ENCODE measurements at places on chromosomes 16 and 17.

GRCh38 chr17:75059369-75060345 is 12.6 kb downstream of the KCTD2 start:
- H3K4me3 ChIP-seq, result no peak overlapping the region
- no peaks in the 10 kb centered on the region for H3K4me1 ChIP-seq
- peaks cover 66% of the 10 kb centered on the region for H3K36me3 ChIP-seq
- DNase-seq, result no peak
- H3K27ac ChIP-seq, result no peak overlapping the region

DNA sequence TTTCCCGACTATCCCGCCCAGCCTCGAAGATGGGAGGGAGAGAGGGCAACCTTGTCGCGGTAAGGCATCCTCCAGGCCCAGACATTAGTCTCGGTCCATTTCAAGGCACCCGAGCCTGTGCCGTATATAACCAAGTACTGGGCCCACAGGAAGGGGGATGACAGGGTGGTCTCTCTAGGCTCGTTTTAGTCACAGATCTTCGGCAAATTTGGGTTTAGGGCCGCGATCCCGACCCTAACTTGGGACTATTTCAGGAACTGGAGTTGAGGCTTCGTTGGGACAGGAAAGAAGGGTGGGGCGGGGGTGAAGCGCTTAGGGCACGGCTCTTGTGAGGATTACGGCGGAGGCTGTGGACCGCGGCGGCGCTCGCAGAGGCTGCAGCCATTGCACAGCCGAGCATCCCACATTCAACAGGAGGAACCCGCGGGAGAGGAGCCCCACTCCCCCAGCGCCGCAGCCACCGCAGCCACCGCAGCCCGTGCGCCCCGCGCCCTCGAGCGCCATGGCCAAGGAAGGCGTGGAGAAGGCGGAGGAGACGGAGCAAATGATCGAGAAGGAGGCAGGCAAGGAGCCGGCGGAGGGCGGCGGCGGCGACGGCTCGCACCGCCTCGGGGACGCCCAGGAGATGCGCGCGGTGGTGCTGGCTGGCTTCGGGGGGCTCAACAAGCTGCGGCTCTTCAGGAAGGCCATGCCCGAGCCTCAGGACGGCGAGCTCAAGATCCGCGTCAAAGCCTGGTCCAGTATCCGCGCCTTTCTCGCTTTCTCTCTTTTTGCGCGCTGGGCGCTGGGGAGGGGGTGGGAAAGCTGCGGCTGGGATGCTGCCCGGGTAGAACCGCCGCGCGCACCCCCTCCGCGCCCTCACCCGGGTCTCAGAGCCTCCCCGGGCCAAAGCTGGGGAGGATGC is at the start of gene VAT1L:
Gene VAT1L, plus strand, starts transcription at position 384 of the 904 bp plus-strand sequence. Its CDS starts 119 bp downstream, at position 503.
- H3K4me3 ChIP-seq, result peak within 1 kb of the TSS; percentile 77
- H3K36me3 ChIP-seq, result no peaks in the 10 kb centered on the region
- peaks cover 14% of the 10 kb centered on the region for H3K4me1 ChIP-seq
- DNase-seq, result no peak

DNA sequence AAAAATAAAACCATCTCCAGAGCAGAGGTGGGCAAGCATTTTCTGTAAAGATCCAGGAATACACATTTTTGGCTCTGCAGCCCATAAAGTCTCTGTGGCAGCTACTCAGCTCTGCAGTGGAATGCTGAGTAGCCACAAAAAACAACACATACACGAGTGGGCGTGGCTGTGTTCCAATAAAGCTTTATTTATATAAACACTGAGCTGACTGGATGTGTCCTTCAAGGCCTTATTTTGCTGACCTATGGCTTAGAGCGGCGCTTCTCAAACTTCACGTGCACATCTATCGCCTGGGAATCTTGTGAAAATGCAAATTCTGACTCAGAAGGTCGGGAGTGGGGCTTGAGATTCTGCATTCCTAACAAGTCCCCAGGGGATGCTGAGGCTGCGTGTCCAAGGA is 39.7 kb downstream of the XYLT1 start:
- no peak overlapping the region for H3K4me3 ChIP-seq
- H3K27me3 ChIP-seq, result no peaks in the 10 kb centered on the region
- no peak overlapping the region for H3K27ac ChIP-seq

- H3K27me3 ChIP-seq, result peaks cover 59% of the 10 kb centered on the region
- no peak overlapping the region for H3K27ac ChIP-seq
- H3K4me1 ChIP-seq, result peaks cover 15% of the 10 kb centered on the region
- no peak for DNase-seq
- H3K4me3 ChIP-seq, result no peak overlapping the region
- H3K36me3 ChIP-seq, result no peaks in the 10 kb centered on the region
Observed at GRCh38 chr17:50209133-50209471, 7.7 kb upstream of the COL1A1 start.

GRCh38 chr16:55264949-55265348 is 59.1 kb upstream of the IRX6 start:
- H3K36me3 ChIP-seq, result no peaks in the 10 kb centered on the region
- no peaks in the 10 kb centered on the region for H3K27me3 ChIP-seq
- H3K27ac ChIP-seq, result no peak overlapping the region
- H3K4me1 ChIP-seq, result no peaks in the 10 kb centered on the region
- H3K4me3 ChIP-seq, result no peak overlapping the region
- DNase-seq, result no peak

DNA sequence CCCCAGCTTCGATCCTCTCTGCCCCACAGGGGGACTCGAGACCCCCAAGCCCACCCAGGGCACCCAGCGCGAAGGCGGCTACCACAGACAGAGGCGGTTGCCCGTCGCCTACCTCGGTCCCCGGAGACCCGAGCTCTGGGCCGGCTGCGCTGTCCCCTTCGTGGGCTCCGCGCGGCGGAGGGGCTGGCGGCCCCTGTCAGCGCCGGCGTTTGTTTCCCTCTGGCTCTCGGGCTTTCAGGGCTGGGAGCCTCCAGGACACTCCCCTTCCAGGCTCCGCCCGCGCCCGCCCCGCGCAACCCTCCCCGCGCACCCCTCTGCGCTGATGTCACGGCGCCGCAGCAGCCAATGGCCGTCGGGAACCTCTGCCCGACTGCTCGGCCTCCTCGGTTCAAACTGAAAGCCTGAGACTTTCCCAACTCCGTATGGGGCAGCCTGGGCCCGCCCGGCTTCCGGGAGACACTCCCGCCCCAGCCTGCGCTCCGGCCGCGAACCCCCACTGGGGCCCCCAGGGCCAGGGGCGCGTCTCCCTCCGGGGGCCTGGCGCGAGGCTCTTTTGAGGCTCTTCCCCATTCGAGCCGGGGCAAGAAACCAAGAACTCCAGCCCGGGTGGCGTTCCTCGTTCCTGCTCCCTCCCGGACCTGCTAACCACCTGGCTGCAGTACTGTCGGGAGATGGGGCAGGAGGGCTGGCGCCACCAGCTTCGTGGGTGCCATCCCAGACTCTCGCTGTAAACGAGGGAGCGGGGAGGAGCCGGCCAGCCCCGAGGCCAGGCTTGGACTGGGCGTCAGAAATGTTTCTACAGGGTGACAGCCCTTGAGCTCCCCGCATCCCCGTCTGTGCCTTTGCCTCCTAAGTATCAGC is at the start of gene CDC42EP4:
Gene CDC42EP4, minus strand, starts transcription at position 221 of the 861 bp plus-strand sequence. CDS start 25,501 bp downstream, outside the sequence.
- no peak within 1 kb of the TSS for H3K27ac ChIP-seq
- H3K4me3 ChIP-seq, result peak within 1 kb of the TSS; percentile 84
- peak; percentile 76 for DNase-seq
- no peaks in the 10 kb centered on the region for H3K36me3 ChIP-seq
- peaks cover 19% of the 10 kb centered on the region for H3K4me1 ChIP-seq

- DNase-seq, result no peak
- no peak overlapping the region for H3K27ac ChIP-seq
- no peaks in the 10 kb centered on the region for H3K36me3 ChIP-seq
- no peak overlapping the region for H3K4me3 ChIP-seq
- no peaks in the 10 kb centered on the region for H3K27me3 ChIP-seq
- peaks cover 7% of the 10 kb centered on the region for H3K4me1 ChIP-seq
Observed at GRCh38 chr17:40307740-40308239, 1.2 kb upstream of the RARA start.

DNA sequence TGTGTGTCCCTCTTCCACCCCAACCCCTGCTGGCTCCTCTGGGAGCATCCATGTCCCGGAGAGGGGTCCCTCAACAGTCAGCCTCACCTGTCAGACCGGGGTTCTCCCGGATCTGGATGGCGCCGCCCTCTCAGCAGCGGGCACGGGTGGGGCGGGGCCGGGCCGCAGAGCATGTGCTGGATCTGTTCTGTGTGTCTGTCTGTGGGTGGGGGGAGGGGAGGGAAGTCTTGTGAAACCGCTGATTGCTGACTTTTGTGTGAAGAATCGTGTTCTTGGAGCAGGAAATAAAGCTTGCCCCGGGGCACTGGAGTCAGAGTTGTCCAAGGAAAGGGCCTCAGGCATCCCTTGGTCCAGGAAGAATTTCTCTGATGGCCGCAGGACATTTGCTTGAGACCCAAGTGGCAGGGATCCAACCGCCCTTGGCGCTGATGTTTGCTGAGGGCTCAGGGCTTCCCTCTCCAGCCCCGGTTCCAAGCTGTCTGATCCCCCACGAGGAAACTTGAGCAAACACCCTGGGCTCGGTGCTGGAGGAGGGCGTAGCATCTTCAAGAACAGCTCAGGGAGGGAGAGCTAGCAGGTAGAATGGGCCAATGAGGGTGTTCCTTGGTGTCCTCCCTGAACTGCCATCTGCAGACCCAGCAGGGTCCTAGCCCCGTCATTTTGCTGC is 4.5 kb downstream of the NXPH3 start:
- H3K36me3 ChIP-seq, result no peaks in the 10 kb centered on the region
- peaks cover 14% of the 10 kb centered on the region for H3K27me3 ChIP-seq
- no peak overlapping the region for H3K4me3 ChIP-seq
- H3K27ac ChIP-seq, result no peak overlapping the region

Measured in activated B cell treated with CpG ODN at 0.5 μM for 24 hours (primary cell).